ENCODE measurements at places on chromosomes 7 and 10. TPM values are rescaled to one million over a fixed set of nuclear protein-coding genes. Genes with fewer than 3 reads are reported as not detected.

- DNase-seq = no peak
Measured at GRCh38 chr10:78451592-78451991, 417.9 kb downstream of the RPS24 start.

DNA sequence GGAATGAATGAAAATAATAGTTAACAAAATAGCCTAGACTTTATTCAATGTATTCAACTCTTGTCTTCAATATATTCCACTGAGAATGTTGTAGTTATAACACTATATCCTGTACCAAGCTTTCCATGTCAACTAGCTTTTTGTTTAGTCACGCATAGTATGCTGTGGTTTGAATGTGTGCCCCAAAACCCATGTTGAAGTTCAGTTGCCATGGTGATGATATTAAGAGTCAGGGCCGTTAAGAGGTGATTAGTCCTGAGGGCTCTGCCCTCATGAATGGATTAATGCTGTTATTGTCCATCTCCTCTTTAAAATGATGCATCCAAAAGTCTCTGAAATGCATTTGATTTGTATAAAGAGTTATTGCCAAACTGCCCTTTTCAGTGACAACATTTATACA lies 887.6 kb downstream of the NRG3 start:
- DNase-seq = no peak

- no peak for DNase-seq
Measured at GRCh38 chr10:48699011-48699627, 14.4 kb downstream of the WDFY4 start.

- no peak for DNase-seq
Measured at GRCh38 chr10:103751667-103752290, 103.6 kb downstream of the SH3PXD2A start.

DNA sequence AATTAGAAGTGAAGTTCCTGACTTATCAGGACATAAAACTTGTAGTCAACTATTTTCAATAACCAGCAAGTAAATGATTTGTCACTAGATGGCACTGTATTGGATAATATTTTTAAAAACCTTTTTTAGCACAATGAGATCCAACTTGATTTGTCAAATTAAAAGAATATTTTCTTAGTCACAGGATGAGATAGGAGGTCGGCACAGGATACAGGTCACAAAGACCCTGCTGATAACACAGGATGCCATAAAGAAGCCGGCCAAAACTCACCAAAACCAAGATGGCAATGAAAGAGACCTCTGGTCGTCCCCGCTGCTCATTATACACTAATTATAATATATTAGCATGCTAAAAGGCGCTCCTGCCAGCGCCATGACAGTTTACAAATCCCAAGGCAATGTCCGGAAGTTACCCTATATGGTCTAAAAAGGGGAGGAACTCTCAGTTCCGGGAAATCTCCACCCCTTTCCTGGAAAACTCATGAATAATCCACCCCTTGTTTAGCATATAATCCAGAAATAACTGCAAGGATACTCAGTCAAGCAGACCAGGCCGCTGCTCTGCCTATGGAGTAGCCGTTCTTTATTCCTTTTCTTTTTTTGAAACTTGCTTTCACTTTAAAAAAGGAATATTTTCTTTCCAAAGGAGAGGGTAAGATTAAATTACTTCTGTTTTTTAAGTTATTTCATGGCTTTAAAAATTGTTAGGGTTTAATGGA lies 255.7 kb upstream of the MKLN1 start:
- no peak for DNase-seq

- no peak for DNase-seq
Measured at GRCh38 chr10:124916098-124916584, 25.8 kb upstream of the ZRANB1 start.

DNA sequence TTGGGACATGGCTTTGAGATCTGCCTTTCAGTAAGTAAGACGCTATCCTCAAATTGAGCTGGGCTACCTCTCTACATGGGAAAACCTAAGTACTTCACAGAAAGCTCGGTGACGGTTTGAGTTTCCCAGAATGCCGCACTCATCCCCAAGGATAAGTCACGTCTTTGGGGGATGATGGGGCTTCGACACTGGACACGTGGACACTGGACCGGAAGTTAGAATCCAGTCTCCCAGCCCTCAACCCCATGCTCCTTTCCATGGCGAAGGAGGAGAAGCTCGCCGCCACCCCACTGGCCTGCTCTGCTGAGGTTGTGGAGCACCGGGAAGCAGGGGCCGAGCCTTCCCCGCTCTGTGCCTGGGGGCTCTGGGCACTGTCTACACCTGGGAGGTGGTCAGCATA lies 27.5 kb downstream of the PTPRE start:
- DNase-seq = no peak

GRCh38 chr7:37942934-37943610 lies 22.6 kb downstream of the EPDR1 start:
- DNase-seq = no peak

DNA sequence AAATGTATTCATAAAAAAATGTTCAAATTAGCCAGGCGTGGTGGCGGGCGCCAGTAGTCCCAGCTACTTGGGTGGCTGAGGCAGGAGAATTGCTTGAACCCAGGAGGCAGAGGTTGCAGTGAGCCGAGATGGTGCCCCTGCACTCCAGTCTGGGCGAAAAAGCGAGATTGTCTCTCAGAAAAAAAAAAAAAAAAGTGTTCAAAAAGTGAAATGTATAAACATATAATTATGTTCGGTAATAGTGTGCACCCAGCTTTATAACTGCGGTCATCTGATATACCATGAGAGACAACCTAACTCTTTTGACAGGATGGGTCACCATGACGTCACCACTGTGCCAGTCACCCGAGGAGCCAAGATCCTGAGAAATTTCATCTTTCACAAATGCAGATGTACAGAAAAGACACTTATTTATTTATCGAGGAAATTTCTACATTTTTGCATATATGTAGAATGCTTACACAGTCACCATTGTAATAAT lies 594 bp upstream of the RP9 start:
- DNase-seq = no peak

DNA sequence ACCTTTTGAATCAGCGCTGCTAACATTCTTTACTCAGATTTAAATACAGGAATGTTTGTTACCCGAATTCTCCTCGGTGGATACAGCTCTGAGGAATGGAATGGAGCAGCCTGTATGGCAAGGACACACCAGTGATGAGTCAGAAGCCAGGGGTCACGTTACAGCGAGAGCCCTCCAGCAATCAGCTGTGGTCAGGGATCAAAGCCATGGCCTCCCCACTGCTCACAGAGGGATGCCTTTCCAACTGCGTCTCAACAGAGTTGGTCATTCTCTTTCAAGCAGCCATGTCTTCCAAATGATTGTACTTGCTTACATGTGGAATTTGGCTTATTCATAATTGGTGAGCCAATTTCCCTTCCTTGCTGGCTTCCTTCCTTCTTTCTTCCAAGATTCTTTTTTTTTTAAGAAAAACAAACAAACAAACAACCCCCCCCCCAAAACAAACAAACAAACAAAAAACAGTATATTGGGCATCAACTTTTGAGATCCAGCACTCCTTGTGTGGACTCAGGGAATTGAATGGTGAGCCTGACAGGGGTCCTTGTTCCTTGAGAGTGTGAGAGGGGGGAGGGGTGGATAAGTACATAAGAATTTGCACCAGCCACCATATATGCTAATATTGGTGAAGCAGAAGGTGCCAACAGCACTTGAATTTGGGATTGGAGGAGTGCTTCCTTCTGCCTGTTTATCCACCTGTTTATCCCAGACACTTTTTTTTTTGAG lies 100.2 kb downstream of the ATXN7L1 start:
- DNase-seq = no peak

DNA sequence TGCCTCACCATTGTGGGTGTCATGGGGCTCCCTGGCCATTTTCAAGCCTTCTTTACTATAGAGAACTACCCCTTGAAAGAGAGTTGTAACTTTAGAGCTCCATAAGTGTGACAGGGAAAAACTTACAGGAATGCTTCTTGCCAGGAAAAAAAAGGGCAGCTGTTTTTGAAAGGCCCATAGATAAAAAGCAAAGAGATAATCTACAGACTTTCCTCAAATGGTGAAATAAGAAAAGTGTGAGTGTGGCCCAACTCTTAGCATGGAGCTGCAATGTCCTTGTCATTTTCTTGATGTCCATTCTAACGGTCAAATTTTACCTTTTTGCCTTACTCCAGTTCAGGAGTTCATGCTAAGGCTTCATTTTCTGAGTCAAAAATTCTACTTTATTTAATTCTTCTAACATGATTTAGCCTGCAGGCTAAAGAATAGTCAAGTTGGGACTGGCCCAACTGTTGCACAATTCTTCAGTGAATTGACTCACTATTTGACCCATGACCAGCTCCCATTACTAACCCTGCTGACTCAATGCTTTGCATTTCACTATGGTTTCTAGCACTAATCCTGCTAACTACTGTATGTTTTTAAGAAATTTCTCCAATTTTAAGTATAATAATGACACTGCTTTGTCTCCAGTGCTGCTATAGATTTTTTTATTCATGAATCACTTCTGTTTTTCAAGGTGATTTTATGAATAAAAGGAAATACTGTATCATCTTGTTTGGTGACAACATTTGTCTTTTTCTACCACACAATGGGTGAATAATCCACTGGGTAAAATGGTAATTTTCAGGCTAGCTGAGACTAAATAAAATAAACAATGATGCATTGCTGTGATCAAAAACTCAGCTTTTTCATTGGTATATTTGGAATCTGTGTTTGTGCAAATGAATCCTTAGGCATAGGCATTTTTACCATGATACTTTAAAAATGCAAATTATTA lies 41.4 kb upstream of the SGCE start:
- no peak for DNase-seq

- no peak for DNase-seq
Measured at GRCh38 chr7:95520136-95520535, 34.4 kb downstream of the ASB4 start.

DNA sequence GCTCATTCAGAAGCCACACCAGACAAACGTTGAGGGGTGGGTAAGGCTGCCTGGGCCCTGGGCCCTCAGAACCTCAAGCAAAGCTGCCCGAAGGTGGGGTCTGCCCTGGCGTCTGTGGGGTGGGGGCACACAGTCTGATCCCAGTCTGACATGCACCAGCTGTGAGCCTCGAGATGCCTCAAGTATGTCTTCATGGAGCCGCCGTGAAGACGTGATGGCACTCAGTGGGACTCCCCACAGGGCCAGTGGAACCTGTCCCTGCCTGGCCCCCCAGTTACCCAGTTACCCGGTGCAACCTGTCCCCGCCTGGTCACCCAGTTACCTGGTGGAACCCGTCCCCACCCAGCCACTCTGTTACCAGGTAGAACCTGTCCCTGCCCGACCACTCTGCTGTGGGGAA lies 351.2 kb downstream of the PTPRN2 start:
- DNase-seq = no peak

- DNase-seq = no peak
Measured at GRCh38 chr7:135316648-135317313, 83.1 kb downstream of the STRA8 start.

- no peak for DNase-seq
Measured at GRCh38 chr10:4676566-4676965, 149.4 kb upstream of the AKR1E2 start.

- DNase-seq = no peak
Measured at GRCh38 chr7:33193308-33193864, 64.0 kb downstream of the BBS9 start.

DNA sequence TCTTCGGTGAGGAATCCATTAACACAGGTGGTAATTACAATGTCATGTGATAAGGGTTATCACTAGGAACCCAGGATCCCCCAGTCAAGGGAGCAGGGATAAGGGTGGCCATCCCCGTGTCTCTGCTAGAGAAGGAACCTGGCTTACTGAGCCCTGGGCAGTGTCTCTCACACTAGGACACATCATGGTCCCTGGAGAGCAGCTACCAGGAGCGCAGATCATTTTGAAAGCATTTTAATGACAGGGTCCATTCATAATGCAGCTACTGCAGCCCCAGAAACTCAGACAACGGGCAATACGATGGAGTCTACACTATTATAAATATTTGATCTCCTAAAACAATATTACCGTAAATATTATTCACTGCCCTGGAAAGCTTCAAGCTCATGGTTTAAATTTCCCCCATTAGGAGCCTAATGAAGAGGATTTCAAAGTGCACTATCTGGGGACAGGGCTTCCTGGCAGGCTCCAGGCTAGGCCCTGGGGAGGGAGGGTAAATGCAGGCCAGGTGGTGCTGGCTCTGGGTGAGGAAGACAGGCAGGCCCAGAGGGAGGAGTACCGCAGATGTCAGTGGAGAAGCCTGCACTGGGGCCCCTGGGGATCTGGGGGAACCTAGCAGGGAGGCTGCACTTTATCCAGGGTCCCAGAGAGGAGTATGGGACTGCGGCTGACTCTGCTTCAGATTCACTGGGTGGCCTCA lies 52.6 kb upstream of the LOXL4 start:
- no peak for DNase-seq

DNA sequence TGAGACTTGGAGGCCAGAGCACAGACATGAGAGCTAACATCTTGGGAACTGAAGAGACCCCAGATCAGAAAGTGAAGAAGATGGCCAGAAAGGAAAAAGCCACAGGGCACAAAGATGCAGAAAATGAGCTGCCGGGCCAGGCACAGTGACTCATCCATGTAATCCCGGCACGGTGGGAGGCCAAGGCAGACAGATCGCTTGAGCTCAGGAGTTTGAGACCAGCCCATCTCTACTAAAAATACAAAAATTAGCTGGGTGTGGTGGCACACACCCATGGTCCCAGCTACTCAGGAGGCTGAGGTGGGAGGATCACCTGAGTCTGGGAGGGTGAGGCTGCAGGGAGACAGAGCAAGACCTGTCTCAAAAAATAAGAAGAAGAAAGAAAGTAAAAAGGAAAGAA lies 81.4 kb upstream of the MGMT start:
- no peak for DNase-seq

DNA sequence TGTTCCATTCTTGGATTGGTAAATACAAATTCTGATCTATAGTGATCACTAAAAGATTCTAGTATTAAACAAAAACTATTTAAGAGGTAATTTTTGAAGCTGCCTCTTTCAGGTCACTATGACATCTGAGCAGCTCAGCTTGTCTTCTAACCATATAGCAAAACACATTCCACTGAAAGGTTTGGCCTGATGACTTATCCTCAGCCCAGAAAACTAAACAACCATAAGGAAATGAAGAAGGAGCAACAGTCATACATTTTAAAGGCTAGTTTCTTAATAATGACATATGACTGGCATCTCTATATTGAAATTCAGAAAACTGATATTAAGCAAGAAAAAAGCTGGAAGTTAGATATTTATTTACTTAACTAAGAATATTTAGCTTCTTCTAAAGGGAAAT lies 24.6 kb downstream of the NT5C2 start:
- DNase-seq = no peak

- DNase-seq = peak; percentile 19
Measured at GRCh38 chr7:142088022-142088714, 23.4 kb upstream of the MGAM2 start.

GRCh38 chr10:5576780-5577624 lies 52.2 kb downstream of the CALML3 start:
- DNase-seq = no peak

Gene CPA4
- under 0.01 TPM for total RNA-seq

Gene MSMB
- total RNA-seq = not detected

Gene ABI1
- 64.4 TPM for total RNA-seq

Gene ADRB1
- 3.3 TPM for total RNA-seq

Gene CYP2E1
- total RNA-seq = 14.7 TPM

Gene CYP3A5
- 1.6 TPM for total RNA-seq

Gene ADRA2A
- 19.6 TPM for total RNA-seq

Gene PROSER2
- total RNA-seq = 0.41 TPM

Gene NAT16
- total RNA-seq = 0.82 TPM

Gene GNGT1
- not detected for total RNA-seq

Gene LAMB4
- 0.82 TPM for total RNA-seq
